Activated T-cell treated with anti-CD3 and anti-CD28 coated beads, Interleukin-2, amount 50 U/mL, for 24 hours (primary cell): ENCODE measurements at places on chromosomes 16 and 17.

- no peak for DNase-seq
Measured at GRCh38 chr17:535198-535597, 179.4 kb downstream of the VPS53 start.

DNA sequence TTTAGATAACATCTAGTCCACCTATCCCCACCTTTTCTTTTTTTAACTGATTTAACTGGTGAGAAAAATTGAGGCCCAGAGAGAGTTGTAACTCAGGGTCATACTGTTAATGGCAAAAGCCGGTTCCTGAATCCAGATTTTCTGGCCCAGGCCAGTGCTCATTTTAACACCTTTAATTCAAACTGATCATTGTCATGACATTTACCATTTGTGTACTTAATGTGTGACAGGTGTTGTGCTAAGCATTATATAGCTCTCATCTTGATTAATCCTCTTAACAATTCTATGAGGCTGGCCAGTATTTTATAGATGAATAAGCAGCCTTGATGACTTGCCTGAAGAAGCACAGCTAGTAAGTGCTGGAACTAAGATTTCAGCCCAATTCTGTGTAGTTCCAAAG is 14.4 kb downstream of the RHOT1 start:
- no peak for DNase-seq

- DNase-seq = no peak
Measured at GRCh38 chr17:17180741-17181525, 25.2 kb downstream of the PLD6 start.

DNA sequence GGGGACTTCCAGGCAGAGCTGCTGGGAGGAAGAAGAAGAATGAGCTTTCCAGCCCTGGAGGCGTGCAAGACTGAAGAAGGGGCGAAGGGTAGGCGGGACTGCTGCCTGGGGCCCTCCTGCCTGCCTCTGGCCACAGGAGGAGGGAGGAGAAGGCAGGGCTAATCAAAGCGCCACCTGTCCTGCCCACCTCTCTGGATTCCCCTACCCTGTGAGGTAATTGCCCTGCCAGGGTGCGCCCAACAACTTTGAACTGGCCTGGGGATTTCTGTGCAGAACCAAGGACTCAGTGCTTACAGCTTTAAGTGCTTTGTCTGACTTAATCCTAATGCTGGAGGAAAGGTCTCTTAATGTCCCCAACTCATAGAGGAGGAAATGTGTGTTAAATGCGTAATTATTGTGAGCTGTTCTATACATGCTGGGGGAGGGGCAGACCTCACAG is at the start of gene NOXO1:
TSS of gene NOXO1 (minus strand) at position 72 of the 439 bp plus-strand sequence. CDS start 290 bp downstream, outside the sequence.
- DNase-seq = no peak

DNA sequence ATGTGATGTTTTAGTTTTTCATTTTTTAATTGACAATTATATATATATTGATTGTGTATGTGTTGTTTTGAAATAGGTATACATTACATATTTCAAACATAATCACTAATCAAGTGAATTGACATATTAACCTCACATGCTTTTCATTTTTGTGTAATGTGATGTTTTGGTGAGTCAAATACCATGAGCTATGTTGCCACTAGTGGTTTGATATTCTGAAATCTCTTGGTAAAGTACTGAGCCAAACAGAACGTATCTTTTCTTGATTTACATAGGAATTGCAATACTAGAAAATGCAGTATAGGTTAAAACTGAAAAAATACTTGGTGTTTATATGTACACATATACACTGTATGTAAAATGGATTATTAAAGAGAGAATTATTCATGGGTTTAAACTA is 65.2 kb upstream of the SIAH1 start:
- no peak for DNase-seq

- DNase-seq = peak; percentile 66
Measured at GRCh38 chr17:16419074-16419928, 3.9 kb downstream of the TRPV2 start.

GRCh38 chr17:35778641-35779196 is 16.7 kb downstream of the MMP28 start:
- DNase-seq = no peak

GRCh38 chr16:88003736-88004135 is 52.5 kb downstream of the BANP start:
- DNase-seq = no peak

- no peak for DNase-seq
Measured at GRCh38 chr16:75250089-75250808, 1.2 kb downstream of the BCAR1 start.

DNA sequence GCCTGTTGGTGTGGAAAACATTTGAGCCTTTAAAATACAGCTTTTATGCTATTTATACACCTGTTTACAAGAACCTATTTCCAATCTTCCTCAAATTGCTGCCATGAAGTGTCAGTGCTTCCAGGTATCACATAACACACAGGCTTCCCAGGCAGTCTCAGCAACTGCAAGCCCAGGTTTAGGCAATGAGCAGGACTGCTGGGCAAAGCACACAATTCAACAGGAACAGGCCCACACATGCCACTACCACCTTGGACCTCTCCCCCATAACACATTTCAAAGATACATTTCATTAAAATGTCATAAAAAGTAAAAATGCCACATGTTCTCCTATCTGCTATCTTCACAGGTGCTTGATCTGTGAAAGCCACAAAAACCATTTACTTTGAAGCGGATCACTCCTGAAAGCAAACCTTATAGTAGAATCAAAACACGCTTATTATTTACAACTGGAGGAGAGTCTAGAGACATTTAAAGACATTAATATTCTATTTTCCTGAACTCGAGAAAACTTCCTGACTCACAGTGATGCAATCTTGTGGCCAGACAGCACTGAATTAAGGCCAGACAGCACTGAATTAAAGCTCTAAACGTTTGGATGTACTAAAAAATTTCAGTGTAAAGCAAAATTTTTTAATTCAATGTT is 31.5 kb downstream of the ANKFY1 start:
- no peak for DNase-seq

- no peak for DNase-seq
Measured at GRCh38 chr16:78996790-78997189, 603.7 kb downstream of the MAF start.

DNA sequence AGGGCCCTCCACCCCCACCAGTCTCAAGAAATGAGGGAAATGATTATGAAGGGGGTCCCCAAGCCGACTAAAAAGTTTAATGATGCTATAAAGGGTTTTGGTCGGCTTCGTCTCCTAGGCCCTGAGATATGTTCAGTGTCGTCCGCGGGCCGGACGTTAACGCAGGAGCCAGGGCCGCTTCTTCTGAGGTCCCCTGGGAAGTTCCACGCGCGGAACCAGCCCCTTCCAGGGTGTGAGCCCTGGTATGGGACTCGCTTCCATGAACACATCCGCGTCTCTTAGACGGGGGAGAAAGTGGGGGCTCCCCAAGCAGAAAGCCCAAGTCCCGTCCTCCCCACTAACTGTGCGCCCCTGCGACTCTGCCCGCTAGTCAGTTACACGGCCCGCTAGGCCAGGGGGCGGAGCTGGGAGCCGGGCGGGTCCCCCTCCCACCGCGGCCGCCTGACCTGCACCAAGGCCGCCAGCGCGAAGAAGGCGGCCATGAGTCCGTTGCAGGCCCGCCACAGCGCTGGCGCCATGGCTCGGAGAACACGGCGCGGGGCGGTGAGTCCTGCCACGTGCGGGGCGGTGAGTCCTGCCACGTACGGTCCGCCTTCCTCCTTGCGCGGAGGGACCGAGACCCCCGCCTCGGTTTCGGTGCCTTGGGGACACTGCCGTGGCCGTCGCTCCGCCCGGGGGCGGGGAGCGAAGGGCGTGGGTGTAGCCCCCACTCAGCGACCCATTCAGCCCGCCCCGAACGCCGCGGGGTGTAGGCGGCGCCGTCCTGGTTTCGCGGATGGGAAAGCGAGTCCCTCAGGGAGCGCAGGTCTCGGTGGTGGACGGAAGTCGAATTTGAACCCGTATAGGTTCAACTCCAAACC is at the start of gene TMEM220:
TSS of gene TMEM220 (minus strand) at position 690 of the 860 bp plus-strand sequence. CDS start at position 518, 172 bp downstream.
- peak; percentile 75 for DNase-seq

DNA sequence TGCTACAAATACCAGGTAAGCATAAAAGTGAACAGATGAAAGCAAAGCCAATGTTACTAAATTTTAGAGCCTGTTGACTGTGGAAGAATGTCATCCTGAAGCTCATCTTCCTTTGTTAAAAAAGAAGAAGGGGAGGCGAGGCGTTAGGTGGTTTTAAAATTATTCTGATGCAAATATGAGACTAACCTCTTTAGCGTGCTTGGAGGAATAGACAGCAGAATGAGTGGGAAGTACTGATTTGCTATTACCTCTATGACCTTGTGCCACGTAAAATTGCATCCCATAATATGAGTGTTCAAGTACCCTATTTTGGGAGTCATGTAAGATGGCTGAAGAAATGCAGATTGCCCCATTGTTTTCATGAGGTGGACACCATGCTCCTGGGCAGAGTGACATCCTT is 95.7 kb downstream of the ELAC2 start:
- DNase-seq = no peak

DNA sequence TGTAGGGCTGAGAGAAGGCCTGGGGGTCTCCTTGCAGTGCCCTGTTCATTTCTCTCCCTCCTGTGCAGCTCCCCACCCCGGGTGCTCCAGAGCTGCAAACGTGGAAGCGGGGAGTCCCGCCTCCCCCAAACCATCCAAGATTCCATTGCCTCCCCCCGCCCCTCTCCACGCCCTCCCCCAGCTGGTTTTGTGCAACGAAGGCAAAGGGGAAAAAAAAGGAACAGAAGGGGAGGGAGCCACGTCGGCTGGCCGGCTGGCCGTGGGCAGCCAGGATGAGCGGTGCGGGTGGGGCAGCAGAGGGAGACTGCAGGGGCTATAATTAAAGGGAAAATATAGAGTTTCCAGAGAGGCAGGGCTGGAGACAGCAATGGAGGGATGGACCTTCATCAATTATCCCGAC is 1.7 kb upstream of the COL1A1 start:
- DNase-seq = no peak

GRCh38 chr16:73019457-73020362 is 28.2 kb downstream of the ZFHX3 start:
- DNase-seq = no peak

- no peak for DNase-seq
Measured at GRCh38 chr17:61832463-61832862, 30.9 kb downstream of the BRIP1 start.

- no peak for DNase-seq
Measured at GRCh38 chr17:74270333-74270732, 3.7 kb upstream of the DNAI2 start.

GRCh38 chr17:1813088-1813487 is 16.6 kb downstream of the SMYD4 start:
- DNase-seq = no peak

DNA sequence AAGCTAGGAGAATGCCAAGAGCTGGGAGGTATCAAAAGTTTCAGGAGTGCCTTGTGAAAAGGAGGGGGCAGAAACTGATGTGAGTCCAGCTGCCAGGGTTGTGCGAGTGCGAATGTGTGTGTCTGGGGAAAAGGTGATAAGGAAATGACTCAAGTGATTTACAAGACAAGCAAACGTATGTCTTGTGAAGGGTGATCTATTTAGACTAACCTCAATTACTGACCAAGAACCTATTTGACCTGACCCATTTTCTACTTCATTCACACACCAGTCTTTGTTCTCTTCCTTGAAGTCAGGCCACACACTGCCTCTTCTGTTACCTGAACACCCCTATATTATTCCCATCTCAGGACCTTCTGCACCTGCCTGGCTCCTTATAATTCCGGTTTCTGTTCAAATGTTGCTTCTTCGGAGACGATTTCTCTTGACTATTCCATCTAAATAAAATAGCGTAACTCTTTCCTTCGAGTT is 1.0 kb downstream of the GDE1 start:
- no peak for DNase-seq

- no peak for DNase-seq
Measured at GRCh38 chr16:56081371-56081770, 109.9 kb upstream of the GNAO1 start.

DNA sequence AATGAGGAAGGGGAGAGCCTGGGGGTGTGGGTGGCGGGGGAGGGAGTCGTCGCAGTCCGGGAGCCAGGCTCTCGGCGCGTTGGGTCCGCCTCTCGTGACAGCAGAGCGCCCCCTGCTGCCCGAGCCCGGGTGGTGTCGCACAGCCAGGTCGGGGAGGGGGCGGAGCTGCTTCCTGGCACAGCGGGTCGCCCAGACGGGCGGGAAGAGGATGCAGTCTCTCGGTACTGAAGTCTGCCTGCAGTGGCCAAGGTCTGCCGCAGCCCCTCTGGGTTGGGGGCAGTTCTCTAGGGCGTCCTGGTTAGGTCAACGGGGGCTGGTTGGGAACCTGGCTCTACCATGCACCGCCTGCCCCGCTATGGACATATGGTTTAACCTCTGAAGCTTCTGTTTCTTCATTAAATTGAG is 38.2 kb upstream of the CCDC182 start:
- DNase-seq = peak; percentile 87

DNA sequence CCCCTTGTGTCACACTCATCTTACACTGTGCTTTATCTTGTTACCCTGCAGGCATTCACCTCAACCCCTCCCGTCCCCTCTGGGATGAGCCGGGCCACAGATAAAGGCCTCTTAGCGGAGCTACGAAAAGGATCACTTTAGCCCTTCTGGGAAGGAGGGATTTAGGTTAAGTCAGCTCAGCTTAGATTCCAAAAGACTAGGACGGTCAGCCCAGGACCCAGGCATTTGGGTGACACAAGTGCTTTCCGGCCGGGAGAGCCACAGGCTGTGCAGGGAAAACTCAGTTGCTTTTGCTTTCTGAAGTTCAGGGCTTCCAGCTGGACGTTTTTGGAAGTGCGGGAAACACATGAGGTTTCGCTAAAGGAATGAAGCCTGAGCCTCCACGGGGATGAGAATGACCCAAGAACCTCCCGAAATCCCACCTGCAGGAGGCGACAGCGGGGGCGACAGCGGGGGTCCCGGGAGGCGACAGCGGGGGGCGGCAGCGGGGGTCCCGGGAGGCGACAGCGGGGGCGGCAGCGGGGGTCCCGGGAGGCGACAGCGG is 11.6 kb upstream of the METRNL start:
- no peak for DNase-seq

DNA sequence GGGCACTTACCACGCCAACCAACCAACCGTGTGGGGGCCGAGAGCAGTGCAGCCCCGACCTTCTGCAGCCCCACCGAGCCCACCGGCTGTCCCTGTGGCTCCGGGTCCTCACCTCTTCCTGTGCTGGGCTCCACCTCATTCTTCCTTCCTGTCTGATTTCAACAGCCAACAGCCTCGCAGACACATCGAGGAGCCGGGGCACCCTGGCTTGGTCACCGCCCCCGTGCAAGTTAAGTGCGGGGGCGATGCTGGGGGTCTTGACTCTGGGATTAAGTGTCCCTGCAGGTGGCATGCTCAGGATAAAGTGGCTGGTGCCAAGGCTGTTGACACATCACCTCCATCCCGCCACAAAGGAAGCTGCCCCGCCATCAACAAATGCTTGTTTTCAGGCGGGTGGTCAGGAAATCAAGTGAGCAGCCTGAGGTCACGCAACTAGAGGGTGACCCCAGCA is at the start of gene NLRC3:
TSS of gene NLRC3 (minus strand) at position 102 of the 451 bp plus-strand sequence. CDS start 12,367 bp downstream, outside the sequence.
- peak; percentile 69 for DNase-seq

DNA sequence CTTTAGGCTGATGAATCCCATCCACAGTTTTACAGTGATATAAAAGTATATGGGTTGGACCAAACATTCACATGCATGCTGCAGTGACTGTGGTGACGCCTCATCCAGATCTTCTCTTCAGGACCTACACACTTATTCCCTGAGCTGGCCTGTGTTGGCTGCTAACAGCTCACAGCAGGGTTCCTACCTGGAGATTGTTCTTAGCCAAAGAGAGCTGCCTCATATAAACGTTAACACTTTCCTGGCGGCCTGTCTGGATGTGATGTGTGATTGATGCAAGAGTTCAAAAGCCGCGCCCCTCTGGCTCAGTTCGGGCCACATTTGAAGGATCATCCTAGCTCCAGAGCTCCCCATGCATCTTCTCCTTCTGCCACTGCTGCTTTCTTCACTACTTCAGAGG is 93.0 kb upstream of the NETO2 start:
- no peak for DNase-seq

- peak; percentile 98 for DNase-seq
Measured at GRCh38 chr17:8220783-8221662, 10.6 kb upstream of the AURKB start.

GRCh38 chr17:40168262-40168832 is 8.9 kb upstream of the RAPGEFL1 start:
- DNase-seq = no peak
